ENCODE measurements at places on chromosomes 11 and 22. TPM values are rescaled to one million over a fixed set of nuclear protein-coding genes. Genes with fewer than 3 reads are reported as not detected.

ARHGAP8 gene
- 8.9 TPM for total RNA-seq

HINFP gene
- total RNA-seq = 47.3 TPM

- DNase-seq = no peak
These were observed 171.9 kb downstream of the GRIA4 start for GRCh38 chr11:105781807-105782206.

- DNase-seq = no peak
These were observed 2.2 kb downstream of the RIN1 start for GRCh38 chr11:66333896-66334604.

- DNase-seq = no peak
These were observed 21.9 kb downstream of the PRR5L start for GRCh38 chr11:36317992-36318391.

- no peak for DNase-seq
These were observed 76.7 kb downstream of the FAR1 start for GRCh38 chr11:13745165-13745564.

GRCh38 chr22:28710107-28710506, 30.5 kb upstream of the TTC28 start:
- DNase-seq = no peak

DNA sequence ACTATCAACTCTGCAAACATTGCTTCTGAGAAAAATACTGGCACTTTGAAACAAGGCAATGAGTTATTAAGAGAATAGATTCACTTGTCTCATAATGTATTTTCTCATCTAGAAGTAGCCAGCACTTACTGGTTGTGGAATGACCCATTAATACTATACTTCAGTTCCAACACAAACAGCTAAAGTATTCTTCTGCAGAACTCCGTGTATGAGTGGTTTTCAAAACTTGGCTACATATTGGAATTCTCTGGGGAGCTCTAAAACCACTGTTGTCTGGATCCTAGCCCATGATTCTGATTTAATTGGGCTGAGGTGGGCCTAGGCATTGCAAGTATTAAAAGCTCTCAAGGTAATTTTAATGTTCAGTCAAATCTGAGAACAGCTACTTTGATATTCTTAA, 1416.4 kb upstream of the RAG2 start:
- DNase-seq = no peak

- no peak for DNase-seq
These were observed 14.3 kb upstream of the RANBP1 start for GRCh38 chr22:20101638-20102037.

Data from neural progenitor cell (in vitro differentiated cells).